H4 (cell line): ENCODE measurements at places on chromosomes 12 and 14. TPM values are rescaled to one million over a fixed set of nuclear protein-coding genes. Genes with fewer than 3 reads are reported as not detected.

GRCh38 chr14:33483110-33483509, 467.8 kb downstream of the EGLN3 start:
- no peak for DNase-seq

DNA sequence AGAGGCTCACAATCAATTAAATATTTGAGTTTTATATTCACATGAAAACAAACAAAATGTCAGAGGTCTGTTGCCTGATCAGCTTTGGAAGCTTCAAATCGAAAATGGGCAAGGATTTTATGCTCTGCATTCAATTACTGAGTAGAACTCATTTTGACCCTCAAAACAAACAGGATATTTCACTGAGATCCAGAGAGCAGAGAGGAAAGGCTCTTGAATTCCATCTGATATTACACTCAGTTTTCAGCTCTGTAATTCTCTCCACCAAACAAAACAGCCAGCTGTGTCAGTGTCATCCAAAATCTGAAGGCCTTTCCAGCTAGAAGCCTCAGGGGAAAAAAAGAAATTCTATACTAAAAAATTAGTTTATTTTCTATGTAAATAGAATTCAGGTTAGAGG, 128.6 kb upstream of the FLRT2 start:
- no peak for DNase-seq

DNA sequence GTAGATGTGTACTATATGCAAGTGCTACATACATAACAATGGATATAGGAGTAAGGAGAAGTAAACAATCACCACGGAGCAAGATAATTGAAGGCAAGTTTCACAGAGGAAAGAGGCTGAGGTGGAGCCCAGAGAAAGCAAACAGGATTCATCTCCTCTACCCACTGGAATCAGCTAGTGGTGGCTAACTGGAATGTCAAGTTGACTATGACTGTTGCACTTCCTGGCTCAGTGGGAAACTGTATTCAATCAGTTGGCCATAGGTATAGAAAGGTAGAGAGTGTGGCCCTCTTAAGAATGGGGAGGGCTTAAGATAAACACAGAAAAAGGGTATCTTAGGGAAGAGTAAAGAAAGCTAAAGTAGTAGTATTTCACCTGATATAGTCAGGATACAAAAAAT, 62.4 kb downstream of the MAP4K5 start:
- no peak for DNase-seq

GRCh38 chr12:109861689-109862314, 18.5 kb downstream of the GLTP start:
- DNase-seq, result no peak

DNA sequence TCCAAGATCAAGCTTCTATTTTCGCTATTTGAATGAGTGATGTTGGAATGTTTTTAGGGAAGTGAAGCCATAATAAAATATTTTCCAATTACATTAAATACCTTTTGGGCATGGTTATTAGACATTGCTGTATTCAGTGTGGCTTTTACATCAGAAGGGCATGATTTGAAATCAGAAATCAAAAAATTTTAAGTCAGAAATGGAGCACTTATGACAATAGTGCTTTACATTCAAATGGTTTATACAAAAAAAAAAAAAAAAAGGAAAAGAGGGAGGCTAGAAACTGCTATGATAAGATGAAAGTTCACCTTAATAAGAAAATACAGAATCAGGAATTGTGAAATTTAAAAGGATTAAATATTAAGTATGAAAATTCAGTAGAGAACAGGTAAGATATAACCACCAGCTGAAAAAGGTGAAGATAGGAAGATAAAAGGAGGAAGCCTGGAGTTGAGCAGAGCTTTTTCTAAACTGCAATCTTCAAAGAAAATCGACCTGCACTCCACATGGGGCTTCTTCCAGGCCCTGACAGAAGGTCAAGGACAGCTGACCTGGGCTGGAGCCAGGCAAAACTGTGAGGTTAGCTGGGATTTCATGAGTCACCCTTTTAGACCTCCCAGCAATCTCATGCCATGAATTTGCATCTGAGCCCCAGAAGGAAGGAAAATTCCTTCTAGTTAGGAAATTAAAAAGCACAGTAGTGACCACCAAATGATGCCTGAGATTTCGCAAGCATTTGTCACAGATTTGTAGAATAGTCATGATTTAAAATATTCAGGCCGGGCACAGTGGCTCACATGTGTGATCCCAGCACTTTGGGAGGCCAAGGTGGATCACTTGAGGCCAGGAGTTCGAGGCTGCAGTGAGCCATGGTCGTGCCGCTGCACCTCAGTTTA, 23.4 kb upstream of the BMP4 start:
- DNase-seq, result peak; percentile 63

DNA sequence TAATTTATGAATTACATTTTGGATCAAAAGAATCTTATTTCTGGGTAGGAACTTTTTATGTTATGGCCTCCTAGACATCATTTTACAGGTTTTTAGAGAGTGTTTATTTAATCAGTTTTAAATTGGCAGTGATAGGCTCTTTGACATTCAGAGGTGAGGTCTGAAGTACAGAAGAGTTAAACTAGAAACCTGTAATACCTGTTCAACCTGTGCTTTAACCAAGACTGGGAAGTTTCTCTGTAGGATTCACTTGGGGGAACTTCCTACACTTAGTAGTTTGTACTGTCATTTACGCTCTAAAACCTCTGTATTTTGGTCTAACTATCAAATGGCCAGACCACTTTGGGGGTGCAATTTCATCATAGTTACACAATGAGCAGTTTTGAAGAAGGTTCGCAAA, 35.9 kb downstream of the PLEKHA5 start:
- no peak for DNase-seq

GRCh38 chr12:64194333-64195149, 27.6 kb downstream of the KICS2 start:
- DNase-seq, result no peak

DNA sequence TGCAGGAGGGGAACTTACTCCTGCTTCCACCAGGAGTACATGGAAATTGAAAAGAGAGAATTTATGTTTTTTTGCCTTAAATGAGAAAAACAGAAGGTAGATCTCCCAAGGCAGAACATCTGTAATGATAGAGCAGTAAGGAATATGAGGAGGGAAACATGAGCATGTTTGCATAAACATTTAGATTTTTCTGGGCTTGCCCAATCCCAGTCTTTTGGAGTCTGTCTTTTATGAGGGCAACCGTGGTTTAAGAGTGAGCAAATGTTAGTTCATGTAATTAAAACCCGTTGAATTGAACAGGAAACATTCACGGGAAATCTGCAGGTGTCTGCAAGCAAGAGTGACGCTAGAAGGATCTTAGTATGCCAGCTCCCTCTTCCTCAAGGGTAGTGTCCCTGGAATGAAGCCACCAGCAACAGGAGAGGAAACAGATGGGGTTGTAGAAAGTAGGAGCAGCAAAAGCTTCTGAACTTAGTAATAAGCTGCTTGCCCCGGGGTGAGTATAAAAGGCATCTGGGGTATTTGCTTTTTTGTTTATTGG, 79.3 kb downstream of the ARF6 start:
- peak; percentile 36 for DNase-seq

DNA sequence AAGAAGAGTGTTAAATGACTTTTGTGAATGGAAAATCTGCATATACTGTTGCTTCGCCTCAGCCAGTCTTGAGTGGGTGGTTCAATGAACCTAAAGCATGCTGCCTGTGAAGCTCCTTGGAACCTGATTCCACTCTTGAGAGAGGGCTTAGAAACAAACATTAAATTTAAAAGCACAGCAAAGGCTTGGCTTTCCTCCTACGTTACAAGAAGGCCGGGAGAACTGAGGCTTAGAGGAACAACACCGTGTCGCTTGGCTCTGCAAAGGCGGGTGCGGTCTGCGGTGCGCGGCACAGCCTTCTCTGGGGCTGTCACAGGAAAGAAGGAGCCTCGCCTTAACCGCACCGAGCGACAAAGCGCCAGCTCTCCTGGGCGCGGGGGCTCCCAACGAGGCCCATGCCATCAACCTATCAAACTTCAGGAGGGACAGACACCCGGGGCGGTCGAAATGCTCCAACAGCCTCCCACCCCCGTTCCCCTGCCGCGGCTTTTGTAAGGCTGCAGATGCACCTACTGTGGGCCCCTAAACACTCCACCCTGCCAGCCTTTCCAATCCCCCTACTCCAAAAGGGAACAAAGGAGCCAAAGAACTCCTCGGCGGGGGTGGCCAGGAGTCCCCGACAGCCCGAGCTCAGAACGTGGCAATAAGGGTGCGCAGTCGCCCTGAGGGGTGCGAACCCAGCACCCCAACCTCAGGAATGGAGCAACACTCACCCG, 729 bp downstream of the OSBPL8 start:
- DNase-seq, result peak; percentile 24

DNA sequence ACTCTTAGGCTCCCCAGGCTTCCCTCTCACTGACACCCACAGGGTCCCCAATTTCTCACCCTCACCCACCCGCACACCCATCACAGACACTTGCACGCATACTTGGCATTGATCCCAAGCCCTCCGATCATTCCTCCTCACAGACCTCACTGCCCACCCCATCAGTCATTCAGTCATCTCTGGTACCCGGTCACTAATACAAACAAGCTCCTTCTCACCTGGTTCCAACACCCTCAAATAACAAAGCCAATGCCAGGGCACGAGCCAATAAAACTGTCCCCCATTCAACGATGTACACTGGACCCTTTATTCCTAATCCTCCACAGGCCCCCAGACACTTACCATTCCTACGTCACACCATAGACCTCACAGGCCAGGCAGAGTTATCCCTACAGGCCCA, 2.3 kb downstream of the ZNF605 start:
- DNase-seq, result no peak

Gene WBP11
- 21.3 and 35.5 TPM in 2 replicates for total RNA-seq
